ENCODE measurements at places on chromosomes 7 and 10.

DNA sequence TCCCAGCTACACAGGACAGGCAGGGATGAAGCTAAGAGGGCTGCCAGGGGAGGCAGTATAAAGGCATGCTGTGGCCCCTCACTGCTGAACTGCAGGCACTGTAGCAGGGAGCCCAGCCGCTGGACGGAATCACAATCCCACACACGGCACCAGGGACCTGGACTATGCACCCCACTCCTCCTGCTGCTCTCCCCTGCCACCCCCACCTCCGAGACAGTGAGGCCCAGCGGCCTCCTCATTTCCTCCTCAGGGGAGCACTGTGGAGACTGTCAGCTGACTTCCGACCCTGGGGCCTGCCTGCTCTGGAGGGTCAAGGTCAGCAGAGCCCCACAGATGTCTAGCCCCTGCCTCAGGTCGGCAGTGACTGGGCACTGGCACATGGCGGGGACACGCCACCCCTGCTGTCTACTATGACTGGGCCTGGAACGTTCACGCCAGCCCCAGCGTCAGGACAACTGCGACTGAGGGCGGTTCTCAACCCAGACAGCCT is 92.7 kb downstream of the FAM53B start:
- no peak for DNase-seq

GRCh38 chr7:452226-452751 is 67.4 kb downstream of the PDGFA start:
- DNase-seq: no peak

DNA sequence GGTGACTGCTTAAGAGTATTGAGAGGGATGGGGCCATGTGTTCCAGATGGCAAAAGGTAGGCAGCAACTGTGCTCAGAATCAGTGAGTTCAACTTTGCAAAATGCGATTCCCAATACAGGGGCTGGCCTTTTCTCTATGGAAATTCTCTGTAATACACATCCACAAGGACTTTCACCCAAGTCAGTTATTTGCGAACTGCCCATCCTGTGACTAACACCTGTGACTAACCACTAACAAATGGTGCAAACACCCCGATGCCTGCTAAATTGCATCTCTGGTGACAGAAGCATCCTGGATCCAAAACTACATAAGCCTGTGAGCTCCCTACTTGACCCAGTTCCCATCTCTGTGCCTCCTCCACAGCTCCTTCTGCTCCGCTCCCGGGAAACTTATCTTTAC is 9.0 kb upstream of the CUZD1 start:
- no peak for DNase-seq

GRCh38 chr7:37657816-37658215 is 25.8 kb upstream of the GPR141 start:
- DNase-seq: no peak

DNA sequence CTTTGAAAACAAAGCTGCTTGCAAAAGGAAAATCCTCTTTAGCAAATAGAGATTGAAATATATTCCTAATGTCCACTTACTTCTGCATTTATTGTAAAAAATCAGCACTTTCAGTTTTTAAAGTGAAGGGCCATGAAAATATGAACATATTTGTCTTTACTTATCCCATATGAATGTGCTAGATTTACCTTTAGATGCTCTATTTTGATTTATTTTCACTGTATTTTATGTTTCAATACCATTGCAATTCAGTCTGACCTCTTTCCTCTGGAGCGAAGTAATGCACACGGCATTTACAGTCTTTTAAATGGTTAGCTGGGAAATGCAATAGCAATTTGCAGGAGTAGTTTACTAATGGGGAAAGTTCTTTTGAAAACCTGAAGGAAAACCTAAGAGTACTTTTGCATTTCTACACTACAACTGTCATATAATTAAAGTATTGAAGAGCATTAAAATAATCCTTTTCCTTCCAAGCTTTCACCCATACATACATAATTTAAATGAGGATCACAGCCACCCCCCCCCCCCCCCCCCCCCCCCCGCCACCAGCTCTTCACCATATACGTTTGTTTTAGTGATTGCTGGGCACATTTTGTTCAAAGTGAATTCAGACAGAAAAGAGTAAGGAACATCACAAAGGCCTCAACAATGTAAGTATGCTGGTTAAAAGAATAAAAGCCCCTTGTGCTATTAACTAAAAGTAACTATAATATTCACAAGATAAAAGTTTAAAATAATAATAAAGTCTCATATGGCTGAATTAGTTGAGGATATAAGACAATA is 3.5 kb downstream of the SKIDA1 start:
- no peak for DNase-seq

DNA sequence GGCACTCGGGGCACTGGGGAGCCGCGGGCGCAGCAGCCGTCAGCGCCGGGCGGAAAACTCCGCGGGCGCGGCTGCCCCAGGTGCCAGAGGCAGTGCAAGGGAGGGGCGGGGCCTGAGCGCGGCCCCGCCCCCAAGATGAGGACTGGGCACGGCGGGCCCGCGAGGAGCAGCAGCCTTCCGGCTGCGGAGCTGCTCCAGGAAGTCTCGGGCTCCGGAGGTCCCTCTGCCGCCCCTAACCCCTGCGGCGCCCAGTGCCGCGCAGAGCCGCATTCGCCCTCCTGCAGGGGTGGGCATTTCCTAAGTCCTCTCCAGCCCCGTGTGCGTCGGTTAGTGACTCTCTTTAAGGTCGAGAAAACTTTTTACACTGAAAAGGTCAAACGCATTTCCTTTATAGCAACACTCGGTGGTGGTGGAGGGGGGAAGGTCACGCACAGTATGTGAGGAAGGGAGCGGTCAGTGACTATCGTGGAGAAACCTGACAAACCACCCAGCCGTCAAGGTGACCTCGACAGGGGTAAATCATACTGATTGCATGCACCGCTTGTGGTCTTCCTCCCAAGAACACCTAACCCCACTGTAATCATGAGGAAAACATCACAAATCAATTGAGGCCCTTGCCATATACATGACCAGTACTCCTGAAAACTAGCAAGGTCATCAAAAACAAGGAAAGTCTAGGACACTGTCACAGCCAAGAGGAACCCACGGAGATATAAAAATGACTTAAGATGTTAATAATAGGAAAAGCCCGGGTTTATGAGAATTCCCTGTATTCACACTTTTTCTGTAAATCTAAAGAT is at the start of gene ANXA11:
TSS of gene ANXA11 (minus strand) at position 61 of the 800 bp plus-strand sequence. CDS start 32,676 bp downstream, outside the sequence.
- DNase-seq: peak; percentile 90

- no peak for DNase-seq
Measured at GRCh38 chr10:96460316-96460715, 53.4 kb downstream of the TLL2 start.

GRCh38 chr7:87574630-87575029 is 26.1 kb downstream of the ABCB1 start:
- no peak for DNase-seq

GRCh38 chr7:142709921-142710320 is 39.4 kb upstream of the PRSS1 start:
- DNase-seq: peak; percentile 9

- DNase-seq: no peak
Measured at GRCh38 chr10:114650266-114650665, 7.8 kb downstream of the ABLIM1 start.

DNA sequence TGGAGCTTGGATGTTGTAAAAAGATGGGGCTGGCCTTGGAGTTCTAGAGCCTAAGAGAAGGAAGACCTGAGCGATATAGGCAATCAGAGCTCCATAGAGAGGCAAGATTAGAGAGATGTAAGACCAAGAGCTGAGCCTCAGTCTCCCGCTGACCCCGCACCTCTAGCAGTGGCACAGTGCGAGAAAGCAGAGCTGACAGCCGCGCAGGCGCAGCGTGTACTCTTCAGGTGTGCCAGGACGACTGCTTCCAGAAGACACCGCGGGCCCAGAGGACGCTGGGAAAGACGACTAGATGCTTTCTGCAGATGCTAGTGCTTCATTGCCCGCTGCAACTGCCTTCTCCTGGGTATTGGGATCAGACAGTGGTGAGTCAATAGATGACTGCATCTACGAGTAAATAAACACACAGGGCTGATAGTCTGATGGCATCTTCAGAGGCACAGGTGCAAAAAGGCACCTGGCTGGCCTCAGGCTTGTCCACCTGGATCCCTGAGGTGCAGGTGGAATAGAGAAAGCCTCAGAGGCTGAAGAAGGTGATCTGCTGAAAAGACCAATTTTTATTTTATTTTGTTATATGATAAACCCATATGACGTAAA is 38.1 kb upstream of the CCDC6 start:
- no peak for DNase-seq

- no peak for DNase-seq
Measured at GRCh38 chr7:157271991-157272324, 64.8 kb upstream of the DNAJB6 start.

- no peak for DNase-seq
Measured at GRCh38 chr7:159059629-159060028, 85.0 kb downstream of the VIPR2 start.

GRCh38 chr10:33070101-33070500 is 112.1 kb upstream of the ITGB1 start:
- DNase-seq: no peak

DNA sequence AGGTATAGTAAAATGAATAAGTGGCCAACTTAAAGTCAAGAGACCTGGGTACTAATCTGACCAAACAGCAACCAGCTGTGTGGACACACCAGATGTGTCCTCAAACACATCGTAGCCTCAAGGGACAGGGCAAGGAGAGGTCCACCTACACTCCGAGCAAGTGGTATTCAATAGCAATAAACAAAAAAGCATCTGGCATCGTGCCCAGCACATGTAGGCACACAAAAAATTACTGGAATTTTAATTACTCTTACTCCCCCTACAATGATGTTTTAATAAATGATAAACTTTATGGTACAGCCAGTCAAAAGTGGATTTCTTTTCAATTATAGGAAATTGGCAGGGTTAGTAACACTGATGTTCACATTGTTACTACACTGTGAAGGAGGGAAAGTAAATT is 3.5 kb upstream of the RGS10 start:
- no peak for DNase-seq

GRCh38 chr10:131760416-131761166 is 140.2 kb upstream of the PPP2R2D start:
- DNase-seq: no peak

DNA sequence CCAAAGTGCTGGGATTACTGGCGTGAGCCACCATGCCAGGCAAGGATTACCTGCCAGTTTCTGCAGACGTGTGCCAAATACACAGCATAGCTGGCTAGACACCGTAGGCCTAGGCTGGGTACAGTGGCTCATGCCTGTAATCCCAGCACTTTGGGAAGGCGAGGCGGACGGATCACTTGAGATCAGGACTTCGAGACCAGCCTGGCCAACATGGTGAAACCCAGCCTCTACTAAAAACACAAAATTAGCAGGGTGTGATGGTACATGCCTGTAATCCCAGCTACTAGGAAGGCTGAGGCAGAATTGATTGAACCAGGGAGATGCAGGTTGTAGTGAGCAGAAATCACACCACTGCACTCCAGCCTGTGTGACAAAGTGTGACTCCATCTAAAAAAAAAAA is 868 bp downstream of the RFC2 start:
- DNase-seq: no peak

GRCh38 chr7:150735596-150736358 is 1.4 kb upstream of the GIMAP5 start:
- no peak for DNase-seq

DNA sequence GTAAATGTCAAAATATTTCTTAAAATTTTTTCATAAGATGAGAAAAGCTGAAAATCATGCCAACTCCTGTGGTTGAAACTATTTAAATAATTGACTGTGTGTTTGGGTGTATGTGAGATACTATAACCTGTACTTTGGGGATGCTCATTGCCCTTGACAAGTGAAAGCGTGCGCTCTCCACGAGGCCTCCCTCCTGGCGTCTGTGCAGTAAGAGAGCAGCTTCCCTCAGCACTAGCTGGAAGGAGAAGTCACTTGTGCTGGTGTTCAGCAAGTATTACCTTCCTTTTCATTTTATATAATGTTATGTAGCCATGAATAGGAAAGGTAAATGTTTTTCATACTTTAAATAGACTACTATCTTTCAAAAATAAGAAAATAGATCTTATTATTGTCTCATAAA is 118.9 kb downstream of the ZEB1 start:
- no peak for DNase-seq

GRCh38 chr7:113705439-113705838 is 213.4 kb downstream of the PPP1R3A start:
- no peak for DNase-seq

- no peak for DNase-seq
Measured at GRCh38 chr7:143504215-143504936, 26.7 kb downstream of the TAS2R41 start.

GRCh38 chr7:64035388-64035787 is 9.8 kb upstream of the ZNF727 start:
- no peak for DNase-seq

DNA sequence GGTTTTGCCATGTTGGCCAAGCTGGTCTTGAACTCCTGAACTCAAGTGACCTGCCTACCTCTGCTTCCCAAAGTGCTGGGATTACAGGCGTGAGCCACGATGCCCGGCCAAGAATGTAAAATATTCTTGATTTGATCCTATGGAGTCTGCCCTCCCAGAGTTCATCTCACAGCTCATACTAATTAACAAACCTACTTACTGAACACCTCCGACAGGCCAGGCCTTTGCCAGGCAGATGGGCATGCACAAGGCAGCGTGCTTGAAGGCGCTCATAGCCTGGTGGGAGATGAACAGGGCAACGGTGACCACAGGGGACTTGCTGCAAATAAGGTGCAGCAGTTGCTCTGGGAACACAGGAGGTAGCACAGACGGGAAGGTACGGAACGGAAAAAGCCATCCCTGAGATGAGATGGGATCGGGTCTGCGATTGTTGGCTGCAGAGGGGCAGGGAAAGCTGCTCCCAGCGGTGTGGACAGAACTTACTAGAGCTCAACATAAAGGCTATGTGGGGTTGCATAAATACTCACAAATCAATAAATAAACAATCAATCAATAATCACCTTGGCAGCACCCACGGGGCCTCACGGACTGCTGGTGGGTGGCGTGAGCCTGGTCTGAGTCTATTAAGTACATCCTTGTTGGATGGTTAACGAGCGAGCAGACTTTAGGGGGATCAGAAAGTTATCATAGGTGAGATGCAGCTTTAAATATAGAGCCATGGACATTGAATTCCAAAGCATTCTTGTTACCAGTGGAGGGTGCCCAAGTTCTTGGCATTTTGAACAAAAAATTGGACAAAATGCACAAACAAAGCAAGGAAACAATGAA is 4.7 kb downstream of the ACBD7 start:
- no peak for DNase-seq

DNA sequence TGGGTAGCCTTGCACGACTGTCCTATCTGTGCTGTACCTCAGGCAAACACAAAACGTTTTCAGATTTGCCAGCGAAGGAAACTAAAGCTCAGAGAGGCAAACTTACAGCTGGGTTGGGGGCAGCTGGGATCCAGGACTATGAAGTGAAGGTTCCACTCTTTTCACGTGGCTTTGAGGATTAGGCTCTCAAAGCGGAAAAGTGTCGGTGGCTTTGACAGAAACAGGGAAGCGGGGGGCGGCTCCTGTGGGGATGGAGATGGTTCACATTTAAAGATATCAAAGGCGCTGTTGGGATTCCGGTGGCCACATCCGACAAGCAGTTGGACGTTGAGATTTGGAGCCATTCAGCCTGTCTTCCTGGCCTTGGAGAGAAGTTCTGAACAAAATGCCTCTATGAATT is 958.3 kb upstream of the ZNF722 start:
- DNase-seq: no peak

Data from CD4-positive, alpha-beta T cell treated with Interferon alpha-2 for 1 hour (primary cell).